ENCODE measurements at places on chromosomes 2 and 18.
A peak's percentile ranks its signal among the peaks of the same experiment; 100 is the strongest.

GRCh38 chr2:219475697-219476651 is 22.7 kb upstream of the GMPPA start:
- DNase-seq, result peak; percentile 84

DNA sequence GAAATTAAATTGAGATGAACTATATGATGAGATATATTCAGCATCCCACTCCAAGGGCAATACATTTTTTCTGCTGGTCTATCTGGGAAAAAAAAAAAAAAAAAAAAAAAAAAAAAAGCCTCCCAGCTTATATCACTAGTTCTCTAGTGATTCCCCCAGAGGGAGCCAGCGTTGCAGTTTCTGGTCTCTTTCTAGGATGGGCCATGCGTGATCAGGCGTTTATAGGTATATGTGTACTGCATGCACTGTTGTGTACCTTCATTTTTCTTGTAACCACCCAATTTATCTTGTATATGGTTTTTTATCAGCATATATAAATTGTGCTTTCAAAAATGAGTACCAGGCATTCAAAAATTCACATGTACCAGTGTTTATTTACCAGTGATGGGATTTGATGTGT is 35.1 kb downstream of the DCDC2C start:
- no peak for DNase-seq

GRCh38 chr2:236939271-236939670 is 146.4 kb upstream of the COPS8 start:
- DNase-seq, result no peak

DNA sequence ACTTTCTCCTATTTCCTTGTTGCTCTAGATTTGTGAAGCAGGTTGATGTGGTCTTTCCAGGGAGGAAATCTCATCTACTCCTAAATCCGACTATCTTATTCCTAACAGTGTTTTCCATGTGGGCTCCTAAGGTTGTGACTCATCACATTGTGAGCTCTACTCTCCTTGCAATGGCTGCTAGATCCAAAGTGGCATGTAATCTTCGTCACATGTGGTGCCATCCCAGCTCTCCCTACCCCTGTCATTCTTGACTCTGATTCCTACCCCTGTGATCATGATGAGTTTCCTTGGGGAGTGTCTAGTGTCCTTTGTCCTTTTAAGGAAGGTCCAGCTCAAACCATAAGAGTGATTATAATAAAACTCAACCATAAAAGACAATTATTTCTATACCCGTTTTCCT is 47.3 kb upstream of the GULP1 start:
- no peak for DNase-seq

All from right forelimb (tissue), 1 donor.